Activated CD4-positive, alpha-beta T cell treated with anti-CD3 and anti-CD28 coated beads, Interleukin-2, amount 10 ng/mL, durations not matched to agents 7 days and 5 days (primary cell): ENCODE measurements at places on chromosomes 7 and 10.

DNA sequence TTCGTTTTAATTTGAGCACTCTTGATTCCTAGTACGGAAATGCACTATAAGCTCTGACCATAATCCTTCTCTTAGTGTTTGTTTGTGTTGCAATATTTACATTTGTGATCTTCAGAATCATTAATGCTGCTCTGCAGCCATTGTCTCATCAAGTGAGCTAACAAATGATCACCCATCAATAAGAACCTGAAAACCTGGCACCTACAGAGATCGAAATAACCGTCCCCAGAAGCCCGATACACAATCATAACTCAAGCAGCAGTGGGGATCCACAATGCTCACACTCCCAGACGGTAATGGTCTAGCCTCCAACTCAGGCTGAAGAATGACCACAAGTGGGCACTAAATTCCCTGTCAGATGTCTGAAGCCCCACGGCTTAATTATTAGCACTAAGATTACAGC, 156.0 kb upstream of the NFE2L3 start:
- no peak for DNase-seq

DNA sequence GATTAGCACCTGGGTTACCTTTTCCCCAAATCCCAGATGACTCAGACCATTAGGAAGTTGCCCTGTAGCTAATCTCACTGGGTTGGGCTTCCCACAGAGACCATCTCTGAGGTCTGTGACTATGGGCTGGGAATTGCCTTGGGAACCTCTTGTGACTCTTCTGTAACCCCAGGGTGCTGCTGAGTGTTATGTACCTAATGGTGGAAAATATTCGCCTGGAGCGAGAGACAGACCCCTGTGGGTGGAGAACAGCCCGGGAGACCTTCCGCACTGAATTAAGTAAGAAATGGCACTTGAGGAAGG, 20.0 kb downstream of the STRIP2 start:
- no peak for DNase-seq

- no peak for DNase-seq
Measured at GRCh38 chr7:18555968-18556367, 60.4 kb downstream of the HDAC9 start.

DNA sequence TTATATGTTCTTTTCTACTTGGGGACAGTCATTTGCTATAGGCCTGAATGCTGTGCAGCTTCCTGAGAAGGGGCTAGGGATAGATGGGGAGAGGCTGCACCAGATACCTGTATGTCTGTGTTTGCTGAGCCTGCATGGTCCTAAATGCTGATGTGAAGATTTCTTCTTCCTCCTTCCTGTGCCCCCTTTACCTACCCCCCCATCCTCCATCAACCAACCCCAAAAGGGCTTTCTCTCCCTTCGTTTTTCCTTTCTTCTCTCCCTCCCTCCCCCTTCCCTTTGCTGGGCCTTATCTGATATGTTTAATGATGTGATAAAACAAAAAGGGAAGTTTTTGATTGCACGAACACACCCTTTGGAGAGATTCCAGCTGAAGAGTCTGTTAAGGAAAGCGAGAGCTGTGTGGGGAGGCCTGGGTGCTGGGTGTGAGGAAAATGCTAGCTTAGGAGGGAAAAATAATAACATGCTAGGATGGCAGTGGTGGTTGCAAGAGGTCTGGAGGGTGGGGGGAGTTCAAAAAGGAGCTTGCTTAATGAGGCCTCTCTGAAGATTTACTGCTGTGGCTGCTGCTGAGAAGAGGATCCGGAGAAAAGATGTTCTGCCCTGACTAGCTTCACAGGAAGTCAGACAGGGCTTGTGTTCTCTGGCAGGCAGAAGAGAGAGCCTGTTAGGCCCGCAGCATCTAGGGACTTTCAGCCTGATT, 101.8 kb downstream of the SAMD9 start:
- no peak for DNase-seq

GRCh38 chr10:78623578-78624215, 445.1 kb upstream of the ZMIZ1 start:
- DNase-seq, result no peak

DNA sequence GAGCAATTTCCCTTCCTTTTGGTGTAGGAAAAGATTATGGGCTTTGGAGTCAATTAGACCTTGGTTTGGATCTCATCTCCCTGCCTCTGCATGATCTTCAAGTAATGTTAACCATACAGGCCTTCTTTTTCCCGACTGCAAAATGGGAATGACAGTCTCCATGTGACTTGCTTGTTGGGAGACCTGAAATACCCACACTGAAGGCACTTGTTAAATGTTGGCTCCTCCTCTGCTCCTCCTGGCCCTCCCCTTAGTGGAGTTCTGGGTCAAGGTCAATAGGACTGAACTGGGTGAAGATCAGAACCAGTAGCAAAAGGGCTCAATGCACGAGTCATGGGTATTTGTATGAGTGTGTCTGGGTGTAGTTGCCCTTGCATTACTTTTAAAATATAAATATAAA, 179.4 kb upstream of the PRR15 start:
- DNase-seq, result no peak

DNA sequence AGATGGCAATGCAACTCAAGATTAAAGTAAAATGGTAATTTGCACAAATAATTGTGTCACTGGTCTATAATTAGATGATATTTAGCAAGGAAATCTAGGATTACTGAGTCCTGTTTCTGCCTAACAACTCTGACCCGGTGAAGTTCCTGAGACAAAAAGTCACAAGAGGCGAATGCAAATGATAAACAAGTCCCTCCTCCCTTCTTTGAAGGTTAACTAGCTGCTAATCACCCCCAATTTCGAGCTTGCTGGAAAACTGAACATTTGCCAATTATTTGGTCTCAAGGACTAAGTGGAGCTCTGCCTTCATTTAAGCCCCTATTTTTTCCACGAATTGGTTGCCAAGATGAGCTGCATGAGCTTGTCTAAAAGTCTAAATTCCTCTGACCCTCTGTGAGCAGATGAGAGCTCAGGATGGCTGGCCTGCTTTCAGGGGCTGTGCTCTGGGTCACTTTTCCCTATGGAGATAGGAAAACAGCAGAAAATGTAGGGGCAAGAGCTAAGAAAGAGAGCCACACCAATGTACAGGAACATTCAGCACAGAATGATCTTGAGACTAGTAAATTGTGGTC, 127.3 kb downstream of the MBL2 start:
- DNase-seq, result no peak

DNA sequence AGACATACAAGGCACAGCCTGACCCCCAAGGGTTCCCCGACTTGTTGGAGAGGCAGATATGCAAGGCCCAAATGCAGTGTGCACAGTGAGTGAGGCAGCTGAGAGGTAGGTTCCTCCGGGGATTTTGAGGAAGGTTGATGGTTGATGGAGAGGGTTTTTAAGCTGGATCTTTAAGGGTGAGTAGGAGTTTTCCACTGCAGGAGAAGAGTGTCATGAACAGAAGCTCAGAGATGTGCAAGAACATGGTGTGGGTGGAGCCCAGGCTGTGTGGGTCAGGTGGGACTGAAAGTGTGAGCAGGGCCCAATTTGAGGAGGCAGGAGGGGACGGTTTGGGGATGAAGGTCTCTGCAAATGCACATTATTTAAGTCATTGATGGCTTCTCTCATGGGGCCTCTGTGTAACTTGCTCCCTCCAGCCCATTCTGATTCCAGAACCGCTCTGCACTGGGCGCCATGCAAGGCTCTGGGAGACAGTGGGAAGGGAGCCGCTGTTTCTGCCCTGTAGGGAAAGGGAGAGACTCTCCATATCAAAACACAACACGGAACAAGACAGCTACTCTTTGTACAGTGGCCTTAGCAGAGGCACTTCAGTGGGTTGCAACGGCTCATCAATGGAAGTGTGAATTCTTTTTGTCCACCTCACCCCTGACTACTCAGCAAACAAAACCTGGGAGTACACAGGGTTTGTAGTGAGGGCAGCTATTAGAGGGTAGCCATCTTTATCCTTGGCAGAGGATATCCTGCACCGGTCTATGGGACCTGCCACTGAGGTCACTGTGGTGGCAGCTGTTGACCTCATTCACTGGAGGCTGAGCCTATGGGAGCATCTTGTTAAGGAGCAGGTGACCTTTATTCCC, 29.7 kb downstream of the RAMP3 start:
- no peak for DNase-seq

DNA sequence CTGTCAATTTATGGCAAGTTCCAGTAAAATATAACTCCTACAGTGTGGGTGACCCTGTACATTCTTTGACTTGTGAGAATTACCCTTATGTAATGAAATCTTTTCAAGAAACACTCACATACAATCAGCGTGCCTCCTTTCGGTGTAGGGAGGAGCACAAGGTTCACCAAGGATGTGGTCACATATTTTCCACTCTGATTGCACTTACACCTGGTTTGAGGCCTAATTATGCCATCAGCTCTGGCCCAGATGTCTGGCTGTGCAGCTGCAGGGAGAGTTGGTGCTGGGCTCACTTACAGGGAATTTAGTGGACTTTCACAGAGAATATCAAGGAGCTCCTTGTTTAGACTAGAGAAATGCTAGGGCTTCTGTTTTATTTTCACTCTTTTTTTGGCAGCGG, 146.0 kb upstream of the STEAP4 start:
- no peak for DNase-seq

GRCh38 chr7:85186083-85186520, 754 bp downstream of the SEMA3D start:
- no peak for DNase-seq

DNA sequence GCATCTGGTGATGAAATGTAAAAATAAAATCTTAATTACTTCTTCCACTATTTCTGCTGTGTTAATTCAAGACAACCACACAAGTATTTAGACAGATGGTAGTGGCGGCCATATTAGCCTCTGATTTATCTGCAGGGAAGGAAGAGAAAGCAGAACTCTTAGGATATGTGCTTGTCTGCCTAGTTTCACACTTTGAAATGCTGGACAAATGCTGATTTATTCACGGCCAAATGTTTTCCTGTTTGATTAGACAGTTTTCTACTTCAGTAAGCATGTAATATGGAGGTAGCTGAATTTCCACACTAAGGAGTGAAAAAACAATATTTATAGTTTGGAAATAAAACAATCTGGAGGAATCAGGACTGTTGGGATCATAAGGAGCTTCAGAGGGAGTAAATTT, 158.1 kb downstream of the AGMO start:
- DNase-seq, result no peak

DNA sequence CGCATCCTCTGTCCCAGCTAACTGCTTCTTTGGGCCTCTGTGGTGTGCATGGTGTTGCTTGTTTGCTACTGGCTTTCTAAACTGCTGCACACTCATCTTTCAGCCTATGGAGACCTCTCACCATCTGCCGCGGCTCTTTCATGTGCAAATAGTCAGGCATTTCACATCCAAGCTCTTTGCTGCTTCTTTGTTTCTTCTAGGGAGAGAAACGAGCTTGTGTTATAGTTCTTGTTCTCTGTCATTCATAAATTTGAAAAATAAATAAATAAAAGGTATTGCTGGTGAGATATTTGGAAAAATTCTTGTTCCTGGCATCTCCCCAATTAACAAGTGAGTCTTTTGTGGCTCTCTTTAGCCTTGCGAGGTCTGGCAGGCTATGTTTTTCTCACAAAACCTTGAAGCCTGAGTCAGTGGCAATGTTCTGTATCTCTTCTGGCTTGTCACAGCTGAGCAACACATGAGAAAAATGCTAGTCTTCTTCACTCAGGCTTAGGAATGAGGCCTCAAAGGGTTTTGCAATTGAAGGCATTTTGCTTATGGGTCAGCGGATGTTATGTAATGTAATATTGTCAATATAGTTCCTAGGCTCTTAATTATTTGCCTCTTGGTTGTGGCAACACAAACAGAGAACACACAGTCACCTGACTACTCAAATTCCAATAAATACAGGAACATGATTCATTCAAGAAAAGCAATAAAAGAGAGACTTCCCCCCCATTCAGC, 274.0 kb downstream of the FRMD4A start:
- no peak for DNase-seq

DNA sequence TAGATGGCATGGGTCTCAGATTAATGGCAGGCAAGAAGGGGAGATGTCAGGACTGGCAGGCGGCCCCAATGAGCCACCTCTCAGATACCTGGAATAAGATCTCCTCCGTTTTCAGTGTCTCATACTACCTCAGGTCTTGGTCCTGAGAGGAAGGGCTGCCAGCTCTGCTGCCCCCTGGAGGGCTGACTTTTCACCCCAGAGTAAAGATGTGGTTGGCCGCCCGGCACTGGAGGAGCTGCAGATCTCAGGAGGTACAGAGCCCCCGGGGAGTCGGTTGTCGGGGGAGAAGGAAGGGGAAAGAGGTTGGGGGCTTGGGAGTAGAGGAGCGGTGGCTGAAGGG, 642 bp upstream of the COL13A1 start:
- DNase-seq, result peak; percentile 33
